ENCODE measurements at places on chromosomes 3 and 15. TPM values are rescaled to one million over a fixed set of nuclear protein-coding genes. Genes with fewer than 3 reads are reported as not detected.

Gene XIRP1
- not detected for total RNA-seq

Gene SEC22A
- 17.3 TPM for total RNA-seq

Gene TGM5
- 0.22 TPM for total RNA-seq

Gene ADCY5
- total RNA-seq, result not detected

Gene OR5K2
- total RNA-seq, result not detected

Gene LRTM1
- total RNA-seq, result not detected

Gene NUP210
- 35.2 TPM for total RNA-seq

Gene PKM
- total RNA-seq, result 488 TPM

Gene CHST13
- total RNA-seq, result 43.1 TPM

Gene COX17
- 51.0 TPM for total RNA-seq

Gene ZBED2
- total RNA-seq, result not detected

Gene INKA1
- total RNA-seq, result not detected

Gene CEP63
- 18.4 TPM for total RNA-seq

Gene PCLAF
- total RNA-seq, result 98.9 TPM

Gene IQCF5
- total RNA-seq, result not detected

Gene BDH1
- 21.2 TPM for total RNA-seq

Gene DLL4
- 0.20 TPM for total RNA-seq

Gene IGSF11
- not detected for total RNA-seq

Gene CACNA2D3
- total RNA-seq, result not detected

Gene TMEM266
- 0.04 TPM for total RNA-seq

Measured in HepG2 (cell line).